ENCODE measurements at places on chromosomes 5 and 9. TPM values are rescaled to one million over a fixed set of nuclear protein-coding genes. Genes with fewer than 3 reads are reported as not detected.

Gene DPH7
- total RNA-seq, result 16.4 TPM

Gene RABGAP1
- 45.3 TPM for total RNA-seq

Gene SLC36A2
- total RNA-seq, result not detected

Gene CD72
- total RNA-seq, result 1.1 TPM

Gene PSAT1
- total RNA-seq, result 8.7 TPM

Gene TERT
- not detected for total RNA-seq

Gene EPB41L4B
- total RNA-seq, result under 0.01 TPM

Gene LCN9
- not detected for total RNA-seq

Gene SPINK9
- not detected for total RNA-seq

Gene PCDHGA7
- 4.8 TPM for total RNA-seq

Gene TGFBI
- total RNA-seq, result 730 TPM

Gene SLCO6A1
- total RNA-seq, result not detected

Gene ADAMTS16
- total RNA-seq, result not detected

Gene LCN6
- not detected for total RNA-seq

Gene CAPSL
- total RNA-seq, result not detected

Gene PCA3
- total RNA-seq, result 0.26 TPM

Gene BHMT
- total RNA-seq, result not detected

Gene PCDHA3
- 0.37 TPM for total RNA-seq
